Spinal cord (tissue), 10 donors: ENCODE measurements at places on chromosomes 11 and 22. TPM values are rescaled to one million over a fixed set of nuclear protein-coding genes. Genes with fewer than 3 reads are reported as not detected.

The OR11H1 gene
- not detected for total RNA-seq

The C11orf87 gene
- total RNA-seq = 56.1 TPM

The CDC45 gene
- 4.0 TPM for total RNA-seq

The ZNF215 gene
- 2.5 TPM for total RNA-seq

The SIK2 gene
- 19.8 TPM for total RNA-seq

The MOGAT2 gene
- not detected for total RNA-seq

The TTLL8 gene
- total RNA-seq = not detected

The ARHGAP8 gene
- total RNA-seq = 3.7 TPM

The CRKL gene
- total RNA-seq = 55.2 TPM

The CALCA gene
- 17.6 TPM for total RNA-seq

The TPBGL gene
- total RNA-seq = 0.20 TPM

The FOSL1 gene
- total RNA-seq = not detected

The DEAF1 gene
- 77.8 TPM for total RNA-seq

The PKDREJ gene
- total RNA-seq = 0.20 TPM
